ENCODE measurements at places on chromosomes 12 and 14.

- no peak for DNase-seq
Observed at GRCh38 chr12:93738199-93739058, 61.3 kb downstream of the CRADD start.

DNA sequence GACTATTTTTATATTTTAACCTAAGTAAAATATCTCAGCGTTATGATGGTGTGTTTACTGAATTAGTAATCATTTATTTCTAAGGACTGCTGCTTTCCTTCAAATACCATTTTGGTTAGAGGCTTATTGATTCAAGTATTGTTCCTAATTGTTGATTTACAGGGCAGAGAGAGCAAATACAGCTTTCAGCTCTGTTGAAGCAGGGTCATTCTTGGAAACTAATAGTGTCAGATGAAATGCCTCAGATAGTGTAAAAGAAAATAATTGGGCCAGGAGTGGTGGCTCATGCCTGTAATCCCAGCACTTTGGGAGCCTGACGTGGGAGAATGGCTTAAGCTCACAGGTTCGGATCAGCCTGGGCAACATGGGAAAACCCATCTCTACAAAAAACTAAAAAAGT, 249.3 kb downstream of the FUT8 start:
- no peak for DNase-seq

DNA sequence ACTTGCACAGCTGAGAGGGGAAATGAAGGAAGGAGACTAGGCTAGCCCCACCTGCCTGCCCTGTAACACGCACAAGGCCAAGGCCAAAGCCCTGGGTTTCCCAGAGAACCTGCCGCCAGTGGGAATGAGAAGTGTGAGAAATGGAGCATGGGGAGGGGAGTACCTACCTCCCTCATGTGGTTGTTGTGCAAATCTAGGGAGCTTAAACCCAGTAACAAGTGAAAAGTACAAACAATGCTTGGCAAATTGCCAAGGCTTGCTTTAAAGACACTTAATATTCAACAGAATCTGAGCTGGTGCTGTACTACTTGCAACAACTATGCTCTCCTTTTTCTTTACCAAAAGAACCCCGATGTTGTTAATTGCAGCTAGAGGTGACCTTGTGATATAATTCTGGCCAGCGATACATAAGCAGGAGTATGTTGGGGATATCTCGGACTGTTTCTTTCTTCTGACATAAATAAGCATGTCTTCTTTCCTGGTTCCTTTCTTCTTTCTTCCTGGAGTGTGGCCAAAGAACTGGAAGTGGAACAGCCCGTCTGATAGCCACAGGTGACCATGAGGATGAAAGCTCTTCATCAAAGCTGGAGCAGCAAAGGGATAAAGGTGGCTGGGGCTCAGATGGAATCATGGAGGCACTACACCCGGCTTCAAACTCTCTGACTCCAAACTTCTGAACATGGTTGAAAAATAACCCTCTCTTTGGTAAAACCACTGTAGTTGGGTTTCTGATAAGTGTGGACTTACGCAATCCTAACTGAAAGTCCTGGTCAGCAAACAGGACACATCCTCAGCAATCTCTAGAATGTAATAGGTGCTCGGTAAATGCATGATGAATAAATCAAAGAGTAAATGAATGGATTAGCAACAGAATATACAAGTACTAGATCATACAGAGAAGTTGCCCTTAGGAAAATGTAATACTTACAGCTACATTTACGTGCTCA, 207.9 kb downstream of the NUAK1 start:
- DNase-seq, result no peak

- no peak for DNase-seq
Observed at GRCh38 chr12:52401926-52402325, 4.2 kb downstream of the KRT82 start.

- no peak for DNase-seq
Observed at GRCh38 chr14:59057551-59057950, 130.9 kb upstream of the DAAM1 start.

DNA sequence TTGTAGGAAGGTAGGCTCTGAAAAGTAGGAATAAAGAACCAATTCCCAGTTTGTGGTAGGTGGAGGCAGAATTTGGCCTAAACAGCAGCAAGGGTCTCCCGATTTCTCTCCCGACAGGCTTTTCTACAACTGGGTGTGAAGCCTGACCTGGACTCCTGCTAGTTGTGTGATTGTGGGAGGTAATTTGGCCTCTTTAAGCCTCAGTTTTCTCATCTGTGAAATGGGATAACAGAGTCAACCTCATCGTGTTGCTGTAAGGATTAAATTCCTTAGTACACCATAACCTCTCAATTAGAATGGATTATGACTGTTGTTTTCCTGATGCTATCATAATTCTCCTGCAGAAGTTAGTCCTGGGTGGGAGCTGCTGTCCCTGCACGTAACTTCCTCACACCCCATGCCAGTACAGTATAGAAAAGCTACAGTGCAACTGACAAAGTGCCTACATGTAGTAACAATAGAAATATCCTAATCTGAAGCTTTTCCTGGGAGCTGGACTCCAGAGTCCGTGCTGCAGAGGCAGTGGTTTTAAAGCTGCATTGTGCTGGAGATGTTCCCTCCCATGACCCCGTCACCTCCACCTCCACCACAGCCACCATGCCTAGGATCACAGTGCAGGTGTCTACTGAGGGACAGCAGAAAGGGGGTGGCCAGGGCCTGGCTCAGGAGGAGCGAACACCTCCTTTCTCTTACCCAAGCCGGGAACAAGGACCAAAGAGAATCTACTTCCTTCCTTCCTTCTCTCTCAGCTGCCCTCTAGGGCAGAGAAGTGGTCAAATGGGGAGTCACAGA, 76.5 kb downstream of the FBXL14 start:
- DNase-seq, result no peak

DNA sequence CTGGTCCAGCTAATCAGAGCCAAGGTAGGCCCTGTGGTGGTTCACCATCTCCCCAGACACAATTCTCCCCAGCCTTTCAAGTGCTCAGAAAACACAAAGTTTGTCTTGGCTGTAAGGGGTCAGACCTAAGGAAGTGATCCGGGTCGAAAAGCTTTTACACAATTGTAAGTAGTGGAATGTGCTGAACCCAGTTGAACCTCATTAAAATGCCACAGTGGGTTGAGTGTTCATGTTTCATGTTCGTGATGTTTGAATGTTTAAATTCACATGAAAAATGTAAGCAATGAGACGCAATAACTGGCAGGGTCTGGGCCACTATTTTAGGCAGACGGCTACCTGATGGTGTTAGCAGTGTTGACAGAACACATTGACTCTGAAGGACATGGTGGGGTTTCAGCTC, 60.9 kb upstream of the JDP2 start:
- DNase-seq, result no peak

DNA sequence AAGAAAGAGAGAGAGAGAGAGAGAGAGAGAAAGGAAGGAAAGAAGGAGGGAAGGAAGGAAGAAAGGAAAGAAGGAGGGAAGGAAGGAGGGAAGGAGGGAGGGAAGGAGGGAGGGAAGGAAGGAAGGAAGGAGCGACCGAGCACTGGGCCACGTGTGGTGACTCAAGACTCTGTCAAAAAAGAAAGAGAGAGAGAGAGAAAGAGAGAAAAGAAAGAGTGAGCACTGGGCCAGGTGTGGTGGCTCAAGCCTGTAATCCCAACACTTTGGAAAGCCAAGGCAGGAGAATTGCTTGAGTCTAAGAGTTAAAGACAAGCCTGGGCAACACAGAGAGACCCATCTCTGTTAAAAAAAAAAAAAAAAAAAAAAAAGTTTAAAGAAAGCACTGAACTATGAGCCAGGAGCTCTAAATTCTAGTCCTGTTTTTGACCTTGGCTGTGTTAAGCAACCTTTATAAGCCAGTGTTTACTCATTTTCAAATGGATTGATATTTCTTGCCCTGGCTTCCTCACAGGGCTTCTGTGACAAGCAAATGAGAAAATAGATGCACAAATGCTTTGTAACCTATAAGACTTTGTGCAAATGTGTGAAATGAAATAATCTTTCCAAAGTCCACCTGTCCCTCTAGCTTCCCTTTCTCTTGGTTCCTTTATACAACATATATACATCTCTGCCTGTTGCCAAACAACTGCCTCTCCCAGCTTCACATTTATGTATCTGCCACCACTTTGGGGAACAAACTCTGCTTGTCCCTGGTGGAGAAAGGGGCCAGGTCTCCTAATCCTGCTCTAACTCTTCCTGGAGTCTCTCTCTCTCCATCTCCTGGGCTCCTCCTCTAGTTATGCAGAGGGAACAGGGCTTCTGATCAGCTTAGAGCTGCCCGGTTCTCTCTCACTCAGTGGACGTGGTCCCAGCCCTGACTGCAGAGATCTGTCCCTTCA, 16.1 kb upstream of the PLEKHG6 start:
- DNase-seq, result no peak

DNA sequence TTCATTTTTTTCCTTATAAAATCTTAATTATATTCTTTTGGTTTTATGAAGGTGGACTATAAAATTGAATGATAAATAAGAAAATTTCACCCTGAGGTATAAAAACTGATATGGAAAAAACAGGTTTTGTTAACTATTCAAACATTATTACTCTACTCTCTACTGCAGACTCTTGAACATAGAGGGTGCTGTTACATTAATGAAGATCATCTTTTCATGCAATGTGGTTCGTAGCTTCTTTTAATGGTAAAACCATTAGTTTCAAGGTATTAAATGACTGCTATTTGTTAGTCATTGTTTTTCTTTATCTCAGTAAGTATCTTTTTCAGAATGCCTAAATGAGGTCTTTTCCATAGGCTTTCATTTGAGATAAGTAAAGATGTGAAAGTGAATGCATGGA, 510.4 kb downstream of the SLC16A7 start:
- peak; percentile 29 for DNase-seq

- DNase-seq, result peak; percentile 60
Observed at GRCh38 chr12:101924618-101925017, 47.2 kb downstream of the DRAM1 start.

DNA sequence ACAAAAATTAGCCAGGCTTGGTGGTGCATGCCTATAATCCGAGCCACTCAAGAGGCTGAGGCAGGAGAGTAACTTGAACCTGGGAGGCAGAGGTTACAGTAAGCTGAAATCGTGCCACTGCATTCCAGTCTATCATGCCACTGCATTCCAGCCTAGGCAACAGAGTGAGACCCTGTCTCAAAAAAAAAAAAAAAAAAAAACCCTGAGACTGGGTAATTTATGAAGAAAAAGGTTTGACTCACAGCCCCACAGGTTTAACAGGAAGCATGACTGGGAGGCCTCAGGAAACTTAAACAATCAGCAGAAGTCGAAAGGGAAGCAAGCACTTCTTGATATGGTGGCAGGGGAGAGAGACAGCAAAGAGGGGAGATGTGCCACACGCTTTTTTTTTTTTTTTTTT, 123.2 kb downstream of the GXYLT1 start:
- no peak for DNase-seq

GRCh38 chr14:48874711-48875110, 711.5 kb downstream of the RPS29 start:
- no peak for DNase-seq

- peak; percentile 34 for DNase-seq
Observed at GRCh38 chr12:107610021-107610859, 75.4 kb upstream of the PWP1 start.

GRCh38 chr12:122005252-122005776, 16.4 kb upstream of the BCL7A start:
- DNase-seq, result no peak

- DNase-seq, result no peak
Observed at GRCh38 chr12:46186088-46186487, 82.8 kb downstream of the SLC38A1 start.

DNA sequence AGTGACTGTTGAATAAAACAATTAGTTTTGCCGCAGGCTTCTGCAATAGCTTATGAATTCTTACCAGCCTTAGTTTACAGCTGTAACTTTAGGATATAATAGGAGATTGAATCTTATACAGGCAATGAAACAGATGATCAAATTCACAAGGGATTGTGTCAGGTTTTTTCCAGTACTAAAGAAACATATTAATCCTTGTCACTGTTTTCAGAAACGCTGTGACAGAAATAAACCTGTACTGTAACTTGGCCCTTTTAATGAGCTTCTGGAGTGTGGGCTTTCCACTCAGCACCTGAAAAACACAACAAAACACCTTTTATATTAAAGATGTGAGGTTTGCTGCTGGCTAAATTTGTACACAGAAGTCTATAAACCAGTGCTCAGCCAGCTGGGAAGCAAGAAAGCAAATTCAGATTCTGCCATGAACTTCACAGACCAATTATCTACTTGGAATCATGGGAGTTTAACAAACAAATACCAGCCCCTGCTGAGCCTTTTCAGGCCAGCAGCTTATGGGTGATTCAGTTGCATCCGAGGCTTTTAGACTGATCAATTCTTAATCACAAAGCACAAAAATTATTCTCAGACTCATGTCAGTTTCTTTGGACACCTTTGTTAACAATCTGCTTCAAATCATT, 109.5 kb downstream of the FOXG1 start:
- DNase-seq, result no peak

GRCh38 chr12:114302117-114302516, 103.8 kb downstream of the TBX5 start:
- no peak for DNase-seq

DNA sequence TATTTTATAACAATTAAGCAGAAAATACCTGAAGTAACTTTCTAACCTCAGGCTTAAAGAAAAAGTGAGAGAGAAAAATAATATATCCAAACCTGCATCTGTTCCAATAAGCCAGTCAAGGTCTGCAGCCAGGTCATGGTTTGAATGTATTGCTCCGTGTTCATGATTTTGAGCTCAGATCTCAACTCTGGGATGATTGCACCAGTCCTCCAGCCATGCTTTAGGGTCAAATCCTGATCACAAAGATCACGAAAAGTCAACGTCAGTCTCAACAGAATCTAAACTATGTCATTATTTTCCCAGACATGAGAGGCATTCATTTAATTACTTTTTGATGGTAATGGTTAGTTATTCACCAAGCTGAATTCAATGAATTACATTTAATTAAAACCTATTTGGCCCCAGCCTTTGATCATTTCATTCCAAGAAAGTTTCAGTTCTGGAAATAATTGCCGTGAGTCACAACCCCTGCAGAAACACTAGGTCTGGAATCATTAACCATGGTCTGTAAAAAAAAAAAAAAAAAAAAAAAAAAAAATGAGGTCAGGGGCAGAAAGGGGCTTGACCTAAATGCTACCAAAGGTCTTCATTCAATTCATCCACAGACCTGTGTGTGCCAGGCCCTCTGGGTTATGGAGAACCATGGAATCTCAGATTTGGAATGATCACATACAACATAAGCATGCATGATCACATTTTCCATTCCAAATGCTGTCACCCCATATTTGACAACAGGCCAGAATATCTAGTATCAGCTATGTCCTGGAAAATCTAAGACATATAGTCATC, 55.6 kb downstream of the NT5DC3 start:
- no peak for DNase-seq

- peak; percentile 68 for DNase-seq
Observed at GRCh38 chr14:69818758-69819191, 21.7 kb upstream of the SLC10A1 start.

DNA sequence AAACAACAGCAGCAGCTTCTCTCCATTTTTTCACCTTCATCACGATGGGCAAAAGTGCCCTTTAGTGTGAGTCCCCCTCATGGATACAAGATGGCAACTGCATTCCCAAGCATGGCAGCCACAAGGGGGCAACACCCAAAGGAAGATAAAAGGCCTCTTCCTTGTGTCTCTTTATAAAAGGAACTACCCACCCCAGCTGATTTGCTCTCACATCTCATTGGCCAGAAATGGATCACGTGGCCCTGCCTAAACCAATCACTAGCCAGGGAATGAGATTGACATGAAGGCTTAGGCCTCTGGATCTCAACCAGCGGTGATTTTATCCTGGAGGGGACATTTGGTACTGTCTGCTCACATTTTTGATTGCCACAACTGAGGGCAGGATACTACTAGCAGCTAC, 21.9 kb upstream of the IFT81 start:
- DNase-seq, result peak; percentile 85

GRCh38 chr12:118850244-118850825, 131.0 kb upstream of the SRRM4 start:
- DNase-seq, result no peak
